ENCODE measurements at places on chromosomes 7 and 10.

- H3K36me3 ChIP-seq = peaks cover 48% of the 10 kb centered on the region
- no peak overlapping the region for H3K4me3 ChIP-seq
- no peak overlapping the region for H3K27ac ChIP-seq
- DNase-seq = no peak
- H3K27me3 ChIP-seq = no peaks in the 10 kb centered on the region
These were observed 33.5 kb downstream of the CARD11 start for GRCh38 chr7:3010161-3010560.

DNA sequence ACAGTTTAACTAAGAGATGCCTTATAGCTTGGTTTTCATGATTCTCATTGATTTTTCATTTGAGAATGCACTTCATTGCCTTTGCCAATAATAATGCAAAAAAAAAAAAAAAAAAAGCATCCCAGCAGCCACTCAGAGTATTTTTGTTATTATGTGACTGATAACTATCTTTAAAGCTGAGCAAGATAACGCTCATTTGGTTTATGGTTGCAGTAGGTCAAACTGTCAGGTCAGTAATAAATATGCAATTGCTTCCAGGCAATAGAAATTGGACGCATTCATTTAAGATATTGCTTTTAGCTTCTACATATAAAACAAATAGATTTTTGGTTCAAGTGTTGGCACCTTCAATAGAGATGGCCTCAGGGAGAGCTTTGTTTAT is 215.1 kb downstream of the PRPF18 start:
- no peak overlapping the region for H3K27ac ChIP-seq
- no peak overlapping the region for H3K4me3 ChIP-seq
- no peaks in the 10 kb centered on the region for H3K27me3 ChIP-seq
- H3K36me3 ChIP-seq = no peaks in the 10 kb centered on the region
- no peak for DNase-seq

DNA sequence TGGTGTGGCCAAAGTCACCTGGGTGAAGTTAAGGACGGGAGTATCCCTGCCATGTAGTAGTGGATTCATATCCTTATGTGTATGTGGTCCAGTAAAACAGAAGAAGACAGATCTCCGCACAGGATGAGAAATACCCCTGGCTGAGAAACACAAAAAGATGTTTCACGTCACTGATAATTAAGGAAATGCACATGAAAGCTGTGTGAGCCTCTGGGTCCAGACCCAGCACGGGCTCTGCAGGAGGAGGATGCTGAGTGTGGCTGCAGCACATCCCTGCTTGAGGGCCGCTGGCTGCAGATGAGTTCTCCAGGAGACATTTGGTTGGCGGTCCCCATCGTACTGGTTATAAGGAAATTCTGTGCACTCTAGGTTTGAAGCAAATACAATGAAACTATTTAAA is 8.2 kb upstream of the SUN1 start:
- H3K4me1 ChIP-seq = peaks cover 10% of the 10 kb centered on the region
- no peak overlapping the region for H3K4me3 ChIP-seq
- no peak for DNase-seq
- H3K27ac ChIP-seq = no peak overlapping the region
- H3K27me3 ChIP-seq = no peaks in the 10 kb centered on the region

GRCh38 chr7:123601530-123601929 is at the start of gene ASB15:
ASB15 (plus strand) TSS chr7:123601821; CDS start chr7:123614503, 12,682 bp downstream.
- H3K4me3 ChIP-seq = no peak within 1 kb of the TSS
- H3K4me1 ChIP-seq = no peaks in the 10 kb centered on the region
- DNase-seq = no peak
- H3K27me3 ChIP-seq = no peaks in the 10 kb centered on the region
- no peak within 1 kb of the TSS for H3K27ac ChIP-seq

DNA sequence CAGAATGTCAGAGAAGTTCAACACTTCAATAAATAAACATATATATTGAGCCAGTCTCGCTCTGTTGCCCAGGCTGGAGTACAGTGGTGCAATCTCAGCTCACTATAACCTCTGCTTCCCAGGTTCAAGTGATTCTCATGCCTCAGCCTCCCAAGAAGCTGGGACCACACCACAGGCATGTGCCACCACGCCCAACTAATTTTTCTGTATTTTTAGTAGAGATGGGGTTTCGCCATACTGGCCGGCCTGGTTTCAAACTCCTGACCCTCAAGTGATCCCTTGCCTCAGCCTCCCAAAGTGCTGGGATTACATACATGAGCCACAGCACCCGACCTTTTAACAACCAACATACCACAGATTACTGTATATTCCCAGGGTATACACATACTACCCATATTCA is 134.2 kb downstream of the JMJD1C start:
- no peak overlapping the region for H3K4me3 ChIP-seq
- H3K4me1 ChIP-seq = no peaks in the 10 kb centered on the region
- H3K36me3 ChIP-seq = no peaks in the 10 kb centered on the region
- no peaks in the 10 kb centered on the region for H3K27me3 ChIP-seq

DNA sequence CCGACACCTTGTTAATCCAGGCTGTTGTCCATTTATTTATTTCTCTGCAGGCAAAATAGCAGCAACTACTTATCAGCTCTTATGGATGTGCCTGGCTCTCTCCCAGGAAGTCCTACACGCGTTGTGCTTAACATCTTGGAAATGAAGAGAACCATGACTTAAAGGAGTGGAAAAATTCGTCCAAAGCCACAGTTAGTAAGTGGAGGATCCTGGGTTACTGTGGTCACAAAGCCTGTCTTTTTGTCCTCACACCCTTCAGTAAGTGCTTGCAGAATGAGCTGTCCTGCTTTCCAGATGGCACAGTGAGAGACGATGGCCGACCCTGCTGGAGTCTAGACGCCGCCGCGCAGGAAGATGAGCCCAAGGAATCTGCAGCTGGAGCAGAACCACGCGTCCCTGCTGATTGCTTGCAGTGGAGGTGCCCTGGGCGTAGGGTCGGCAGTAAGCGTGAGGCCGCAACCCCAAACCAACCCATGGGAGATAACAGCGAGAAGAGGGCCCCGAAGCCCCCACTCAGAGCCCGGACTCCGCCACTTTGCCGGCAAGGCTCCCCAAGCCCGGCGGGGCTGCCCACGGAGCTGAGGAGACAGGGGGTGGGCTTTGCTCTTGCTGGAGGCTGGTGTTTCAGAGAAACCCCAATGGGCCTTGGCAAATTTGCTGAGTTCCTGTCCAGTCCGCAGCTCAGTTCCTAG is 178.6 kb downstream of the CXCL12 start:
- H3K27ac ChIP-seq = no peak overlapping the region
- no peaks in the 10 kb centered on the region for H3K27me3 ChIP-seq
- DNase-seq = no peak
- H3K4me3 ChIP-seq = no peak overlapping the region
- no peaks in the 10 kb centered on the region for H3K36me3 ChIP-seq
- no peaks in the 10 kb centered on the region for H3K4me1 ChIP-seq

DNA sequence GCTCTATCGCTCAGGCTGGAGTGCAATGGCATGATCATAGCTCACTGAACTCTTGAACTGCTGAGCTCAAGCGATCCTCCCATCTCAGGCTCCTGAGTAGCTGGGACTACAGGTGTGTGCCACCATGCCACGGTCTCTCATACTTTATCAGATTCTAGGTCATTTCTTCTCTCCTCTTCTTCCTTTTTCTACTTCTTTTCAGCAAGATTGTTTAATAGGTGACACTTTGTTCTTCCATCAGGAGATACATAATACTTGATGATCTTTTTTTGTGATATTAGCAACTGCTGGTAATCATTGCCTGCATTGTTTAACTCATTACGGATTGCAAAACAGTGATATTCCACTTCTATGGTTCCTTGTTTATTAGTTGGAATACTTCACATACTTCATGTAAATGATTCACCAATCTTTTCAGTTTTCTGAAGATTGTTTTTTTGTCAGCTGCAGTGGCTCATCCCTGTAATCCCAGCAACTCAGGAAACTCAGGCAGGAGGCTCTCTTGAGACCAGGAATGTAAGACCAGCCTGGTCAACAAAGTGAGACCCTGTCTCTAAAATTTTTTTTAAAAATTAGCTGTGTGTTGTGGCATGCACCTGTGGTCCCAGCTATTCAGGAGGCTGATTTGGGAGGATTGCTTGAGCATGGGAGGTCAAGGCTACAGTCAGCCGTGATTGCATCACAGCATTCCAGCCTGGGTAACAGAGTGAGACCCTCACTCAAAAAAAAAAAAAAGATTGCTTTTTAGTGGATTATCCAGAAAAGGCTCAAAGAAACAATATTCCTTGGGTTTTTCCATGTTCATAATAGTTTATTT is 36.2 kb upstream of the CHST3 start:
- DNase-seq = no peak
- no peak overlapping the region for H3K27ac ChIP-seq
